ENCODE measurements at places on chromosomes 2 and 18. TPM values are rescaled to one million over a fixed set of nuclear protein-coding genes. Genes with fewer than 3 reads are reported as not detected.

The FBXO48 gene
- 0.52 TPM for total RNA-seq

GRCh38 chr2:215635788-215636139, 199.9 kb upstream of the FN1 start:
- no peak for DNase-seq

GRCh38 chr2:10210336-10210735, 87.8 kb downstream of the RRM2 start:
- DNase-seq, result no peak

- no peak for DNase-seq
These were observed 189.5 kb upstream of the HDAC4 start for GRCh38 chr2:239590276-239590675.

- DNase-seq, result no peak
These were observed 12.4 kb downstream of the KIF5C start for GRCh38 chr2:148887350-148888002.

All from Caki2 (cell line).